ENCODE measurements at places on chromosomes 16 and 17.

DNA sequence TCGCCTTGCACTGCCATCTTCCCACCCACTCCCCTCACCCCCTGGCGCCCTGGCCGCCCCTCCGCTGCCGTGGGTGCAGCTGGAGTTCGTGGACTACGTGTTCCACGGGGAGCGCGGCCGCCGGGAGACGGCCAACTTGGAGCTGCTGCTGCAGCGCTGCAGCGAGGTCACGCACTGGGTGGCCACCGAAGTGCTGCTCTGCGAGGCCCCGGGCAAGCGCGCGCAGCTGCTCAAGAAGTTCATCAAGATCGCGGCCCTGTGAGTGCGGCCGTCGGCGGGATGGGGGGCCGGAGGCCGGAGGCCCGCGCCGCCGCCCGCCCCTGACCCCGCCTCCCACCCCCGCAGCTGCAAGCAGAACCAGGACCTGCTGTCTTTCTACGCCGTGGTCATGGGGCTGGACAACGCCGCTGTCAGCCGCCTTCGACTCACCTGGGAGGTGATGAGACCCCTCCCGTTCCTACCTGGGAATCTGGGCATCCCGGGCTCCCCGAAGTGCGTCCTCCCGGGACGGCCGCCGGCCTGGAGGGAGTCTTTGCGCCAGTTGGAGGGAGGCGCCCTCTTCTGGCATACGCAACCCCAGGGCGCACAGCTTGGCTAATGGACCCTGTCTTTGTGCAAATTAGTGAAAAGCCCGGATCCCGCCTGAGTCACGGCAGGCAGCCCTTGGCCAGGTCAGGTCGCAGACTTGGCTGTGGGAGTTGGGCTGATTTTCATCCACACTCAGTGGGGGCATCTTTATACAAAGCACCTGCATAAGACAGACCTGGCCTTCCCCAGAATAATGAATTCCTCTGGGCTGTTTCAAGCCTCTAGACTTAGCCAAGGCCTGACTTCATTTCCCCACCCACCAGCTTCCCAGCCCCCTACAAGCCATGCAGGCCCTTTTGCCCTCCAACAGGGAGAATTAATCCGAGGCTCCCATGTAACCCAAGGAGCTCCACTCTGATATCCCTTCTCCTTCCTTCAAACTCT, 14.3 kb downstream of the RAPGEFL1 start:
- DNase-seq = peak; percentile 34

GRCh38 chr16:85428168-85428898, 184.8 kb upstream of the GSE1 start:
- no peak for DNase-seq

GRCh38 chr17:71378036-71378435, 742.8 kb upstream of the SOX9 start:
- DNase-seq = no peak

DNA sequence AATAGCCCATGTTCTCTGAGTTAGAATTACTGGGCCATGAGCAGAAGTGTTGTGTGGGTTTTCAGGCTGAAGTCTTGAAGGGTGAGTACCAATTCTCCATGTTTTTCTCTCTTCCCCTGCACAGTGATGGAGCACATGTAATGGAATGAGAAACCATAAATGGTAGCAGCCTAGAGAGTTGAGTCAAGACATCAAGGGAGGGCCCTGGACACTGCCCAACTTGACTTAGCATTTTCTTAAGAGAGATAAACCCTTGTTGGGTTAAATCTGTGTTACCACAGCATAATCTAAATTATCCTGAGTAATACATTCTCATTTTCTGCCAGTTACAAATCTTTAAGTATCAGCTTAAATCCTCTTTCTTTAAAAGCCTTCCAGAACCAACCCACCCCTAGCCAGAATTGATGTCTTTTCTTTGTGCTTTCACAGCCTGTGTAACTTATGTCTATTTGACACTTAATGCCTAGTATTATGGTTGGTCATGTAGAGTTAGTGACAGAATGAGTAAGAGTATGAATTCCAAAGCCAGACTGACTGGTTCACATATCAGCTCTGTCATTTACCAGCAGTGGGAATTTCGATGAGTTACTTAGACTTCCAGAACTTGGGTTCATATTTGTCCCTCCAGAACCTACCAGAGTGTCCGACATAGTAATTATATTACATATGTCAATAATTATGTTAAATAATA, 27.0 kb upstream of the RGS9 start:
- no peak for DNase-seq

DNA sequence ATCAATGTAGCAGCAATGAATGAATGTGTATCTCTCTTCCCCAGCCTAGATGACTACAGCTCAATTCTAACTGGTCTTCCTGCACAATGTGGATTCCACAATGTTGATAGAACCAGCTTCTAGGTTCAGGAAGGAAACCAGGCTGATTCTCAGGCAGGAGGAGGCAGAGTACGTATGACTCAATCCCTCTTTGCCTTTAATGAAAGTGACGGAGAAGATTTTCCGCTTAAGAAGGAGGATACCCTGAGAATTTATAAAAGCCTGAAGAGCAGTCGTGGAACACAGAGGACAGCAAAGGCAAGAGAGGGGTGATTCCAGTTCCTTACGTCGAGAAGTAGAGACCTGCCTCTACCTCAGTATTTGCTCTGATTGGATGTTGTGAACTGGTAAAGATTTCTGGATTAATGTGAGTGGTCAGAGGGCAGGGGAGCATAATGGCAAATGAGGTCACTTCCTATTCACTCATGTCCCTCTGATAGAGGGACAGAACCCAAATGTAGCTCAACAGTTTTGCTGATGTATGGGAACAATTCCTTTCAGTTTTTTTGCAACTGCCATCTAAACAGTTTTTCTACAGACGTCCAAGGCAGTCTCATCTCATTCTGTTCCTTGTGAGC, 15.0 kb upstream of the SLC16A11 start:
- no peak for DNase-seq

- no peak for DNase-seq
Measured at GRCh38 chr17:41512546-41513167, 6.0 kb downstream of the KRT15 start.

Data from stimulated activated CD4-positive, alpha-beta T cell treated with anti-CD3 and anti-CD28 coated beads, Interleukin-1b, Interleukin-23, amount 100 ng/mL, for 1 hour (primary cell).